ENCODE measurements at places on chromosomes 3 and 15. TPM values are rescaled to one million over a fixed set of nuclear protein-coding genes. Genes with fewer than 3 reads are reported as not detected.

- H3K27me3 ChIP-seq, result no peaks in the 10 kb centered on the region
- H3K4me1 ChIP-seq, result no peaks in the 10 kb centered on the region
- H3K27ac ChIP-seq, result no peak overlapping the region
- H3K4me3 ChIP-seq, result no peak overlapping the region
These were observed 121.1 kb downstream of the OXSM start for GRCh38 chr3:25910997-25911396.

The CFAP100 gene
- total RNA-seq, result not detected

DNA sequence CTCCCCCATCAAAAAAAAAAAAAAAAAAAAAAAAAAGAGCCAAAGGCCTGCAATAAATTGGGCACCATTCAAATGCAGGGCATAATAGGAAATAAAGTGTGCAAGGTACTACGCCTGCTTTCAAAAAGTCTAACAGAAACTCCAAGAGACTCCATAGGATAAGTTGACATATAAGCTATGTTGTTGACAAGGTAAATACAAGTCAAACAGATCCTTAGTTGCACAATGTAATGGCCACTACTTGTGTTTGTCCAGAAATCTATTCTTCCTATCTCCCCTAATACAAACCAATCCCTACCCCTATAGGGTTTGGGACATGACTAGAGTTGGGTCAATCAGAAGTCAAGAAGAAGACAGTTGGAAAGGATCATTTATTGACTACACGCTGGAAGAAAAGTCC lies 16.0 kb downstream of the MAP4 start:
- H3K4me3 ChIP-seq, result no peak overlapping the region
- peak overlapping the region; percentile 36 for H3K27ac ChIP-seq
- H3K27me3 ChIP-seq, result no peaks in the 10 kb centered on the region
- peaks cover 40% of the 10 kb centered on the region for H3K4me1 ChIP-seq
- DNase-seq, result no peak

DNA sequence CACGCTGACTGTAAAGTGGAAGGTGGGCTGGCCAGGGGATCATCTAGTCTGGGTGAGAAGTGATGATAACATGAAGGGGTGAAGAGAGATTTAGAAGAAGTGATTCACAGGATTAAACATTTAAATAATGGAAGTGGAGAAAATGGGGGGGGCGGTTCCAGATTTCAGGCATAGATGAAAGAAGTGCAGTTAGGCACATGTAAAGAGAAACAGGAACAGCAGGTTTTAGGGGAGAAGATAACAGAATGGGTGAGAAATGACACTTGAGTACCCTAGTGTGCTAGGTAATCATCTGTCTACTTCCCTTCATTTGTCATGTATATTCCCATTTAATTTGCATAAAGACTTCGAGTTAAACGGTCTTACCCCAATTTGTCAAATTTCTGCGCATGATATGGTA lies 15.3 kb downstream of the B3GNT5 start:
- no peaks in the 10 kb centered on the region for H3K27me3 ChIP-seq
- no peak overlapping the region for H3K27ac ChIP-seq
- H3K4me3 ChIP-seq, result no peak overlapping the region
- no peaks in the 10 kb centered on the region for H3K4me1 ChIP-seq

- peak within 1 kb of the TSS; percentile 76 for H3K4me3 ChIP-seq
- no peaks in the 10 kb centered on the region for H3K27me3 ChIP-seq
- DNase-seq, result no peak
- no peak within 1 kb of the TSS for H3K27ac ChIP-seq
These were observed at the start of gene PTX3 for GRCh38 chr3:157436583-157437291. Gene PTX3 (plus strand): TSS chr3:157436850. CDS start chr3:157436934, 84 bp downstream.

DNA sequence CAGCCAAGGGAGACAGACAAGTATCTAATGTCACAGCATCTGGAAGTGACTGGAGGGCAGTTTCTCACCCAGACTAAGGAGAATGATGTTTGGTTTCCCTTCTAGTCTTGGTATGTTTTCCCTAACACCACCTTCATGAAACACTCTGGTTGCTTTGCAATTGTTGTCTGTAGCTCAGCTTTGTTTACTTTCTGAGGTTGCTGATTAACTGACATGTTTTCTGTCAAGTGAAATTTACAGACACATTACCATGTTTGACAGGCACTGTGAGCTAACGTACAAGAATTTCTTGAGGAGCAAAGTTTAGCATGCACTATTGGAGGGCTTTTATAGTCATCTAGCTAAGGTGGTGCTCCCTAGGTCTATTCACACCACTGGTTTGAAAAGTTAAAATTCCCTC lies 131.6 kb upstream of the NECTIN3 start:
- H3K27ac ChIP-seq, result no peak overlapping the region
- DNase-seq, result no peak
- H3K4me1 ChIP-seq, result no peaks in the 10 kb centered on the region
- no peak overlapping the region for H3K4me3 ChIP-seq

DNA sequence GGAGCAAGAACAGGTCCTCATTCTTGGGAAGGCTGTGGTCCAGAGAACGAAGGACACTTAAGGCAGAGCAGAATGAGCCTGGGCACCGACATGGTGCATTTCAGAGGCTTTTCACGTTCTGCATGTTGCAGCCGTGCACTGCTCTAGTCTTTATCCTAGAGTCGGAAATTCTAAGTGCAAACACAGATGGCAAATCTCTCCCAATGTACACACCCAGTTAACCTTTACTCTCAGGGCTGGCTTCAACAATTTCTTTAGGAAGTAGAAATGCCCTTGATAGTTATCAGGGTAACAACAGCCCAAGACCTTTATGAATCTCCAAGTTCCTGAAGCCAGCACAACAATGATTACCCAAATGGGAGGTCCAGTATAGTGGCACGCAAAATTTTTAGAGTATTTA lies 39.1 kb upstream of the LRTM1 start:
- no peaks in the 10 kb centered on the region for H3K27me3 ChIP-seq
- H3K4me1 ChIP-seq, result no peaks in the 10 kb centered on the region
- H3K36me3 ChIP-seq, result no peaks in the 10 kb centered on the region
- H3K4me3 ChIP-seq, result no peak overlapping the region
- DNase-seq, result no peak
- H3K27ac ChIP-seq, result no peak overlapping the region

DNA sequence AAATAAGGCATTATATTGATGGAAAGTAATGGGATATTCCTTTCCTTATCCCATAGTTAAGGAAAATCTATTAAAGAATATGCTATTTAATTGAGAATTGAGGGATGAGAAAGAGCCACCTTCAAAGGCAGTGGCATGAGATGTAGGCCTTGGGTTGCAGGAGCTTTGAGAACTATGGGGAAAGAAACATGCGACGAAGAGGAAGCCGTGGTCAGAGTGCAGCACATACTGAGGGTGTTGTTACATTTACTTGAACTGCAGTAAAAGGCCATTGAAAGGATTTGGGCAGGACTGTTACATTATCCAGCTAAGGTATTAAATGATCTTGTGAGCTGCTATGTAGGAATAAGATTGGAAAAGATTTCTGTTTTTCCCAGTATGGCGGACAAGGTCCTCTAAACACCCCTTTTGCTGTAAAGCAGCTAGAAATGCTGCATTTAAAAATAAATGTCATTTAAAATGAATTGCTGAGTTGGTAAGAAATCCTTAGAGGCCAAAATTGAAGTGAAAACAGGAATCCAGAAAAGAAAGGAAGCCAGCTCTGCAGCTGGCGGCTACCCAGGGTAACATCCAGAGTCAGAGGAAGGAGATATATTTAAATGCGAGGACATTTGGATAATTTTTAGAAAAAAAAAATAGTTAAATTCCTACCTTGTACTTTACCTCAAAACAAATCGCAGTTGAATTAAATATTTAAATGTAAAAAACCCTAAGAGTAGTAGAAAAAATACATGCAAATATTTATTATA lies 61.7 kb downstream of the IL1RAP start:
- H3K27me3 ChIP-seq, result no peaks in the 10 kb centered on the region
- no peaks in the 10 kb centered on the region for H3K4me1 ChIP-seq
- no peak overlapping the region for H3K4me3 ChIP-seq
- no peak overlapping the region for H3K27ac ChIP-seq
- DNase-seq, result no peak
- no peaks in the 10 kb centered on the region for H3K36me3 ChIP-seq

The AADACL2 gene
- not detected for total RNA-seq

The FILIP1L gene
- total RNA-seq, result 106 TPM

- DNase-seq, result no peak
- H3K4me3 ChIP-seq, result no peak overlapping the region
- H3K27ac ChIP-seq, result no peak overlapping the region
- H3K36me3 ChIP-seq, result peaks cover 76% of the 10 kb centered on the region
These were observed 30.0 kb downstream of the U2SURP start for GRCh38 chr3:143031327-143031726.

- H3K27ac ChIP-seq, result no peak overlapping the region
- no peak overlapping the region for H3K4me3 ChIP-seq
- H3K36me3 ChIP-seq, result no peaks in the 10 kb centered on the region
- no peak for DNase-seq
- no peaks in the 10 kb centered on the region for H3K27me3 ChIP-seq
- H3K4me1 ChIP-seq, result peaks cover 12% of the 10 kb centered on the region
These were observed 28.7 kb upstream of the DUSP7 start for GRCh38 chr3:52084954-52085680.

- peak overlapping the region; percentile 84 for H3K4me3 ChIP-seq
- H3K36me3 ChIP-seq, result peaks cover 4% of the 10 kb centered on the region
- peak overlapping the region; percentile 88 for H3K27ac ChIP-seq
- no peaks in the 10 kb centered on the region for H3K27me3 ChIP-seq
These were observed 409 bp downstream of the OXNAD1 start for GRCh38 chr3:16265455-16265786.

The EIF1B gene
- total RNA-seq, result 21.7 TPM

- no peak for DNase-seq
- H3K4me1 ChIP-seq, result no peaks in the 10 kb centered on the region
- H3K36me3 ChIP-seq, result no peaks in the 10 kb centered on the region
- no peak overlapping the region for H3K4me3 ChIP-seq
- H3K27ac ChIP-seq, result no peak overlapping the region
These were observed 5.6 kb upstream of the RHOV start for GRCh38 chr15:40879609-40880008.

GRCh38 chr3:156741935-156742334 lies 67.5 kb downstream of the TIPARP start:
- no peak overlapping the region for H3K4me3 ChIP-seq
- no peaks in the 10 kb centered on the region for H3K36me3 ChIP-seq
- no peaks in the 10 kb centered on the region for H3K27me3 ChIP-seq
- DNase-seq, result no peak
- H3K27ac ChIP-seq, result no peak overlapping the region
- H3K4me1 ChIP-seq, result no peaks in the 10 kb centered on the region

- DNase-seq, result no peak
- H3K4me1 ChIP-seq, result no peaks in the 10 kb centered on the region
- H3K27me3 ChIP-seq, result no peaks in the 10 kb centered on the region
- no peaks in the 10 kb centered on the region for H3K36me3 ChIP-seq
- H3K4me3 ChIP-seq, result no peak overlapping the region
- H3K27ac ChIP-seq, result no peak overlapping the region
These were observed 81.3 kb upstream of the ZBED2 start for GRCh38 chr3:111676211-111677006.

DNA sequence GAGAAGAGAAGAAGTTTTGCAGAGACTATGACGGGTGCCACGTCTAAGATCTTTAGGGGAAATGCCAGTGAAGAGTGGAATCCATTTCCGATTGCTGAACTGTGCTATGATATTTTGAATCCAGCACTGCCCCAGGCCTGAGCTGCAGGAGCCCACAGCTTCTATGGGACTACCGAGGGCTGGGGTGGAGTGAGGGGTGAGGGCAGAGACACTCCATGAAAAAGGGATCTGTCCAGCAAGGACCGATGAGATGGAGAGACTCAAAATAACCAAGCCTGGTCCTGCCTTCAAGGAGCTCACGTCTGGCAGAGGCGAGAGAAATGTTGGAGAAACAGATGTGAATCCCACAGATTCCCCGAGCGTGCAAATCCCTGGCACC lies 79.8 kb upstream of the MEF2A start:
- DNase-seq, result peak; percentile 67
- peaks cover 13% of the 10 kb centered on the region for H3K4me1 ChIP-seq
- no peaks in the 10 kb centered on the region for H3K27me3 ChIP-seq
- peak overlapping the region; percentile 62 for H3K4me3 ChIP-seq

DNA sequence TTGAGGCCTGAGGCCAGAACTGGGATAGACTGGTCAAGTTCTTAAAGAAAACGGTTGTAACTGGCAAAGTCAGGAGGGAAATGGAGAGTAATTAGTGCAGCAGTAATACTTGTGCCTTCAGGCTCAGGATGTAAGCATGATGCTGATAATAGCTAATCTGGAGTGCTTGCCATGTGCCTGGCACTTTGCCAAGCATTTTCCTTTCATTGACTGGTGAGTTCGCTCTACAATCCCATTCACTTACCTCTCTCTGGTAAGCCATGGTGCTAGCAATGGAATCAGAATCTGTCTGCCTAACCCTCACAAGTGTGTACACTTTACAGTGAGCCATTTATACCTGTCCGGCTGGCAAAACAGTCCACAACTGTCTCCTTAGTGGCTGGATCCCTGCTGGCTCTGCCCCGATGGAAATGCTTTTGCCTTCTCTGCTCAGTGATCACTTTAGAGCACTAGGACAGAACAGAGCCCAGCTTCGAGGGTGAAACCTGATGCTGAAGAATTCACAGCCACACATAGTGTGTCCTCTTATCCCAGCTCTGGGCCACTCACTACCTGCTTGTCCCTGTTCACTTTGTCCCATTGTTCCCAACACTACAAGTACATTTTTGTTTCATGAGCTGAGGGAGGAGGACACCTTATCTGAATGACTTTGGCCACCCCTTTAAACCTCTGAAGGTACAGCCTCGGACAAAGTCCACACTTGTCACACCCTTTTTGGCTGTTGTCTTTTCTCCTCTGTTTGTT lies 10.3 kb downstream of the CHP1 start:
- H3K4me1 ChIP-seq, result no peaks in the 10 kb centered on the region
- H3K4me3 ChIP-seq, result no peak overlapping the region
- peaks cover 36% of the 10 kb centered on the region for H3K36me3 ChIP-seq
- DNase-seq, result no peak
- H3K27me3 ChIP-seq, result no peaks in the 10 kb centered on the region

DNA sequence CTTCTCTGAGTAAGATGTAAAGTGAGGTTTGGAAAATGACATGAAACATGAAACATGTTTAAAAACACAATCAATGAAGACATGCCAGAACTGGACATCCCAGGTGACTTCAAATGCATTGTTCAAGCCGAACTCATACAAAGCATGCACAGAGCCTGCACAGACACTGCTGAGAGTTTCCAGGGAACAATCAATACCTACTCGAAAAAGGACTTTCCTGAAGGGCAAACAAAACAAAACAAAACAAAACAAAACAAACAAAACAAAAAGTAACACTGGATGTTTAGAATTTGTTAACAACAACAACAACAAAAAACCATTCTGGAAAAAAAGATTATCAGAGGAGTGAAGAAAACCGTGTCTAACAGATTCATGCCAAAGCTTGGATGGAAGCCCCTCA lies 10.5 kb upstream of the TM4SF19 start:
- DNase-seq, result no peak
- no peak overlapping the region for H3K4me3 ChIP-seq
- no peaks in the 10 kb centered on the region for H3K27me3 ChIP-seq
- no peak overlapping the region for H3K27ac ChIP-seq
- no peaks in the 10 kb centered on the region for H3K4me1 ChIP-seq

The GPR149 gene
- not detected for total RNA-seq

- H3K4me1 ChIP-seq, result no peaks in the 10 kb centered on the region
- no peaks in the 10 kb centered on the region for H3K27me3 ChIP-seq
- no peak for DNase-seq
- H3K4me3 ChIP-seq, result no peak overlapping the region
These were observed 68.2 kb downstream of the RAB11A start for GRCh38 chr15:65937476-65937875.

GRCh38 chr3:188229177-188229576 lies 75.2 kb downstream of the LPP start:
- H3K4me3 ChIP-seq, result no peak overlapping the region
- H3K36me3 ChIP-seq, result peaks cover 27% of the 10 kb centered on the region
- H3K27me3 ChIP-seq, result no peaks in the 10 kb centered on the region
- H3K27ac ChIP-seq, result peak overlapping the region; percentile 82
- peaks cover 73% of the 10 kb centered on the region for H3K4me1 ChIP-seq
